Cardiac fibroblast (primary cell): ENCODE measurements at places on chromosomes 7 and 10.

GRCh38 chr7:123824754-123825067, 20.3 kb upstream of the HYAL4 start:
- no peak for DNase-seq

DNA sequence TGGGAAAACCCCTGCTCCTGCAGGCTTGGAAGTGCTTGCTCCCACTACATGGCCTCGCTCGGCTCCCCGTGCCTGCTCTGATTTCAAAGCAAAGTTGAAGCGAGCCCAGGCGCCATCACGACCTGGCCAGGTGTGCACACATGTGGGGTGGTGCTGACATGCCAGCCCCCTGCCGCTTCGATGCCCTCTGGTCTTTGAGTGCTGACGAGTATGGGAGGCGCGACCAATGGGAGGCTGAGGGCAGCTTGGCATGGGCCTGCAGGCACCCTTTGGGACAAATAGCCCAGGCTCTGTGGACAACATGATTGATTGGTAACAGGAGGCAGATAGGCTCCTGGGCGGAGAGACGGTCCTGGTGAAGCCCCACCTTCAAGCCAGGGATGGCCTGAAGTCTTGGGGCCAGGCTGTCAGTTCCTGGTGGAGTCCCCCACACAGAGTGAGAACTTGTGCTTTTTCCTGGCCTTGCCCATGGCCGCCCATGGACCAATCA, 252.4 kb upstream of the SEMA3A start:
- DNase-seq: no peak

DNA sequence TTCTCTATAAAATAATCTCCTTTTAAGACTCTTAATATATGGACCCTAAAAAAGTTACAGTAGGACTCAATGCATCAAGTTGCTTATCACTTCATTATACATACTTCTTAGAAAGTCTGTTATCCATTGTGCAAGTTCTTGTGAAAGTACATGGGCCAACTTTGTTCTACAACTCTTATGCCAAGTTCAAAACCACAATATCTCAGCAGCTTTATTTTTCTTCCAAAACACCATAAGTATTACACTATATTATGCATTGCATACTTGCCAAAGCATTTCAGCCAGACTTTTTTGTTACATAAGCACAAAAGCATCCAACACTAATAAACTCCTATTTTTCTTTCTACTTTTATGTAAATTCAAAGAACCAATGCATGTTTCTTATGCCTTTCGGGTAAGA, 94.4 kb downstream of the AHR start:
- peak; percentile 90 for DNase-seq

DNA sequence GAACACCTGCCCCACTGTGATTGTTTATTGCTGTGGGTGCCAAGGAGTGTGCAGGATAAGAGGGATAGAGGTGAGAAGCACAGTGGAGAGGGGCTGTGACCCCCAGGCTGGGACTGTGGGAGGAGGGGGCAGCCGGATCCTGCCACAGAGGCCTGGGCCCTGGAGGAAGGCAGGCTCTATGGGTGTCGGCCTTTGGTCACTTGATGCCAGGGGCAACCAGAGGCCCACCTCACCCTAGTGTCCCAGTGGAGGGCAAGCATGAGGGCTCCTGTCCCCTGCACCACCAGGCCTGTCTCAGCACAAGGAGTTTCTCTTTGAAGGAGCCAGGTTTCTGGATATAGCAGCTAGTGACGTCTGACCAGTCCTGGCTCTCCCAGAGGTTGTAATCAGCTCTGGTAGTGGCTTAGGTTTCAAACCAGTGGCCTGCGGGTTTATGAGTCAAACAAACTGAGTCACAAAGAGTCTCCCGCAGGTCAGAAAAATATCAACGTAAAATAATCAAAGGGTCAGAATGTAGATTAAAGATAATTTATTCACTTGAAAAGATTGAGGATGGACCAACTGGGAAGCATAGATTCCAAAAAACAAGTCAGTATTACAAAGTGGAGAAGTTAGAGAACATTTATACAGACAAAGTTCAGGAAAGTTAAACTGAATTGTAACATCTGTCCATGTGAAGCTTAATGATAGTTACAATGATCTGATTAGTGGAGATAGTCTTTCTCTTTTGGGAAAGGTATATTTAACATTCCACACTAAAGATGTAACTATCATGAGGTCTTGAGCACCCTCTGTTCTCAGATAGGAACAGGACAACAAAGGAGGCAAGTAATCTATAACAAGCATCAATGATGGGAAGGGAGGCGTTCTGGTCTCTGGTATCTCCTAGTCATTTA, 37.2 kb upstream of the ZNF488 start:
- peak; percentile 74 for DNase-seq

DNA sequence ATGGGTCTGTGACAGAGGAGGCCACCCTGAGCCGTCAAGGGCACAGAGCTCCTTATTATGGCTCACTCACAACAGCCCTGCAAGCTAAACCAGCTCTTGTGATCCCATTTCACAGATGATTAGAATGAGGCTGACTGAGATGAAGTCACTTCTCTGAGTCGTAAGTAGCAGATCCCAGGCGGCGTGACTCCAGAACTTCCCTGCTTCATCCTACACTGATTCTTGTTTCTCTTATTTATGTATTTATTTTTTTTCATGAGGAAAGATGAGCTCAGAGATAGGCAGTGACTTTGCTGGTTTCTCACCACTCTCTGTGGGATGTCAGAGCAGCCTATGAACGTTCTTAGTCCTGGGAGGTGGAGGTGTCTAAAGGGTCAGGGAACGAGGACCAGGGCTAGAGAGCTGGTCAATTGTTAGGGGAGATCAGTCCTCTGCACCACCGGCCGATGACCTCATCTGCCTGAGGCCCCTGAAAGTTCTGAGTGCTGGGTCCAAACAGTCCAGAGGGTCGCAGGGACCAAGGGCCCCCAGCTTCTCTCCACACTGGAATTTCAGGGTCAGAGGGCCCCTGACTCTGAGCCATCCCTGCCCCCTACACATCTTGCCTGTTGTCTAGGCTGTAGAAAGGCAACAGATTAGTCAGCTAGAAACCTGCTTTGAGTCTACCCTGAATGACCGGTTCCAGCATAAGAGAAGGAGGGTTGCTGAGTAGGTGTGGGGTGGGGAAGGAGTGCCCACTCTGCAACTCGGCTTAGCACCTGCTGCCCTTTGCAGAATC, 17.9 kb downstream of the CLRN3 start:
- no peak for DNase-seq

DNA sequence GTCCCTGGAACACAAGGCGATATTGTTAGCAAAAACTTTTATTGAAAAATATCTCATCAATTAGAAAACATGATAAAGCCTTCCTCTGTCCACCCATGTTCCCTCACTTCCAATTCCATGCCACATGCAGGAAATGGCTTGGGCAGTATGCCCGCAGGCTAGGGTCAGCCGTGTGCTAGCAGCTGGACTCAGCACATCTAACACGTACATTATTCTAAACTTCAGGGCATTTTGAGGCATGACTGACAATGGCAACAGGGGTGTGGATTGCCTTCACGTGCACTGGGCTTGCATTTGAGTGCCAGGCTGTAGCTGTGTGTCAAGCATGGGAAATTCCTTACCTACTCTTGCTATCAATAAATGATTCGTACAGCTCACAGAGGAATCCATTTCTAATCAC, 642.1 kb downstream of the INHBA start:
- DNase-seq: no peak

- DNase-seq: peak; percentile 54
These were observed 27.3 kb upstream of the SAMD8 start for GRCh38 chr10:75083972-75084833.

GRCh38 chr10:78518224-78518623, 484.6 kb downstream of the RPS24 start:
- no peak for DNase-seq

DNA sequence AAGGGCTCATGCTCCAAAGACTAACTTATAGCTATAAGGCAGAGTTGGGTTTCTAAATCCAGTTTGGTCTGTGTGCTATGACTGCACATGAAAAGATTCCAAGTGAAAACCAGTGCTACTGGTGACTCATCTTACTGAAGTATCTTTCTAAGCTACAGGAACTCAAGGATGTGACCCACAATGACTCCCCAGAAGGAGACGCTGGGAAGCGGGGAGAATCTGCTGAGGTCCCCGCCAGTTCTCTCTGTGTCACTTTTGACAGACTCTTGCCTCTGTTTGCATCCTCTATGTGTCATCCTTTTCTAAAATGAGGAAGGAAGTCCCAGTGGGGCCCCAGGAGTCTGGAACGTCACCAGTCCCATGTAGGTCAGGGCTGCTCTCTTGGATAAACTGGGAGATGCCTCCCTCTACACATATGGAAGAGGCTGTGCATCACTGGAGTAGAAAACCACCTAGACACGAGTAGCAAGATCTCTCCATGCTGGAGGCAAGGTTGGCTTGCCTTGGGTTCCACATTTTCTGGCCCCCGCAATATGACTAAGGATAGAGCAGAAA, 28.8 kb upstream of the GPR26 start:
- DNase-seq: no peak

GRCh38 chr10:15168786-15169554, 477 bp upstream of the NMT2 start:
- peak; percentile 97 for DNase-seq

DNA sequence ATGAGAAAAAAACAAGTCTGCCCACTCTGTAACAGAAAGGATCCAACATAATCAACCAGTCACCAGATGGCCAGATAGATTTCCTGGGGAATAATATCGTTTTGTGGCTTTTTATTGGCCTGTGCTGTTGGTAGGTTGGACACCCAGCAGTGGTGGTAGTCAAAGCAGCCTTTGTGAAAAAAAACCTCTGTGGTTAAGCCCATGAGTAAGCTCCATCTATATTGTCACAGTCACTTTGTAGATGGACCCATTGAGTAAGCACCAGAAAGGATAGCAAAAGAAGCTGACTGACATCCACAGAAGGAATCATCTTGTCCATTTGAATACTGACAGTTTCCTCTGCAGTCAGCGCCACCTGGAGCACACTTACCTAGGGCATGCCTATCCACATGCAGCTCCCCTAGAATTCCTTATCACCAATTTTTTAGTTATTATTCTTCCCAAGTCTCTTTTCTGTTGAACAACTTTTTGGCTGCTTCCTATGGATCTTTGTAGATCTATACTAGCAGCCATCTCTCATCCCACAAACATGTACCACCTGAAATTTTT, 96.9 kb downstream of the IQUB start:
- DNase-seq: no peak

DNA sequence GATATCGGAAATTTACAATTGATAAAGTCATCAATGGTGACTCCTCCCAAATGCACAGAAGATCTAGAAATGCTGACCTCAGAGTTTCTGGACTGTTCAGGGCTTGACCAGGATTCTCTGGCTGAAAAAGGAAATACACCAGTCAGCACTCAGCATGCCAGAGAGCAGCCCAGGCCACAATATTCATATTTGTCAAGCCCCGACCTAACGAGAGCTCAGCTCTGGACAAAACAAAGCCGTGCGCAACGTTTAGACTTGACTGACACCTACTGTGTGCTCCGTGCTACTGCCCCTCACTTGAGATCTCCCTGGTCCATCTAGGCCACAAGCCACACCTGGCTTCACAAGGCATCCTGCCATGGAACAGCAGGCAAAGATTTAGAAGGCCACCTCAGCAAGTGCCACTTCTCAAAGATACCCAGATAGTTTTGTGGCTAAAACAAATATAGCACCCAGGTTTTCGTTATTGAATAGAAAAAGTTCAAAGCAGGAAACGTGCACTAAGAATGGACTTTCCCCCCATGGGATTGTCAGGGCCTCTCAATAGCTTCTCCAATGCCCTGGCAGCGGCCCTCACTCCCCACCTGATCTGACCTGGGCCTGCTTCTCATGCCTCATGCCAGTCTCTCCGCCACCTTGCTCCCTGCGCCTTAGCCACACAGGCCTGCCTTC, 218.3 kb downstream of the FAM107B start:
- no peak for DNase-seq

GRCh38 chr7:26477381-26477990, 185.8 kb downstream of the SNX10 start:
- DNase-seq: no peak

- no peak for DNase-seq
These were observed 206.3 kb downstream of the MDFIC start for GRCh38 chr7:115128154-115128553.

DNA sequence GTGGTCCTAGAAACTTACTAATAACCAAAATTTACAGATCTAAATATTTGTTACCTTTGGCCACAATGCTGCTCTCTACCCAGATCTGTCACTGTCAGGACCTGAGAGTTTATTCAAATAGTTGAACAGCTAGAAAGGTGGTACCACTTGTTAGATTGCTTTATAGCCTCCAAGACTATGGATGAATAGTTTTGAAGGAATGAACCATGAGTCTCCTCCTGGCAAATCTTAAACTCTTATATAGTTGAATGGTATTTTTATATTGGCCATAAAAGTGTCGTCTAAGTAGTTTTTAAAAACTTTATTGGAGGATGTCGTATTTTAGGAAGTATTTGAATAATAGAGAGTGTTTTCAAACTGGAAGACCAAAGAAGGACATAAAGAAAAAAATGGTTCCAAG, 178.7 kb downstream of the AHR start:
- DNase-seq: no peak

GRCh38 chr7:17661982-17662585, 278.2 kb downstream of the SNX13 start:
- peak; percentile 50 for DNase-seq

- no peak for DNase-seq
These were observed 468.6 kb upstream of the COBL start for GRCh38 chr7:51785171-51785570.

- peak; percentile 27 for DNase-seq
These were observed 90.7 kb downstream of the LRRC4 start for GRCh38 chr7:127940381-127941160.

DNA sequence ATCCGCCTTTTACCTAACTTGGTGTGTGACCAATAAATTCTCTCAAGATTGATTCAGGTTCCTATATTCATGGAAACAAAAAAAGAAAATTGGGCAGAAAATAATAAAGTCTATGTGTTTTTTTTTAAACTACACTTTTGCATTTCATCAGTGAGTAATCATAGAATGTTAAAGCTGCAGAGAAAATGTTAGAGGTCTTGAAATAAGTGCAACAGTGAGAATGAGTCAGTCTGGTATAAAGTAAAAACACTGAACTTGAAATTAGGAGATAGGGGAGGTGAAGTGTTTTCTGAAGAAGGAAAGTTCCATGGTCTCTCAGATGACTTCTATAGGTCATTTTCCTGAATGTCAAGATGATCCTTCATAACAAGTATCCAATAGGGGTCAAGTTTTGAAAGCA, 202.6 kb upstream of the NRP1 start:
- peak; percentile 31 for DNase-seq

DNA sequence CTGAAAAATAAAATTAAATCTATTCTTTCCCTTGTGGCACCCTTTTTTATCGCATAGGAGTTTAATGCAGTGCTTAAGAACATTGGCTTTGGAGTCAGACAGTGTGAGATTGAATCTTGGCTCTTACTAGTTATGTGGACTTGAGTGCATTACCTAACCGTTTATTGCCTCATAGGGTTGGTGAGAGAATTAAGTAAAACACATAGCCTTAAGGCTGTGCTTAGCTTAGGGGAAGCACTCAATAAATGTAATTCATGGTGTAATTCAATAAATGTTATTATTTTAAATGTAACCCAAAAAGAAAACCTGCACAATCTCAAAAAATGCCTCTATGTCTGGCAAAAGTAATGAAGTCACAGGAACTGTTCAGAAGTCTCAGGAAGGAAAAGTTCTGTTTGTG, 2.7 kb downstream of the STK17A start:
- DNase-seq: peak; percentile 84

GRCh38 chr10:14477408-14477710, 146.6 kb upstream of the FRMD4A start:
- peak; percentile 49 for DNase-seq
